ENCODE measurements at places on chromosomes 6 and 20.

GRCh38 chr6:154648888-154649205 is 84.4 kb upstream of the SCAF8 start:
- no peak for DNase-seq

DNA sequence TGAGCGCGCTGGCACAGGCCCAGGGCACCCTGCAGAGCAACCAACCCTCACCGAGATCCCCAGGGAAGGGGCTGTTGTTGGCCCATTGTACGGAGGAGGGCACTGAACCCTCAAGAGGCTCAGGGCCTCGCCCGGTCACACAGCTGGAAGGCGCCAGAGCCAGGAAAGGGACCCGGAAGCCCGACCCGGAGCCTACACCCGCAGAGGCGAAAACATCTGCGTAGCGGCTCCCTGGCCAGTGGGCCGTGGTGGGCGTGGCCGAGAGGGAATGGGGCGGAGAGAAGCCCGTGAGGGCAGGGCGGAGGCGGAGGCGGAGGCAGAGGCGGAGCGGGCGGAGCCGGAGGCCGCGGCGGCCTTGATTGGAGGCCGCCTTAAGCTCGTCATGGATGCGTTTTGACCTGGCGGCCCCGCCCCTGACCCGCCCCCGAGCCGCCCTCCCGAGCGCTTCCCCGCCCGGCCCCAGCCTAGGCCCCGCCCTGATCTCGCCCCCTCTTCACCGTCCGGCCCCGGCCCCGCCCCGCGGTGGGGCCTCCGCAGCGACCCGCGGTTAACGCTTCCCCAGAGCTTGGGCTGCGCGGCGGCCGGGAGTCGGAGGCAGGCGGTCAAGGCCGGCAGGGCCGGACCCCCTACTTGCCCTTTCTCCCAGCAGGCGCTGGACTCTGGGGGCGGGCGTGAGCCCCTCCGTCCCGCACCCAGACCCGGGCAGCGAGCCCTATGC is 2.1 kb upstream of the MRGBP start:
- peak; percentile 97 for DNase-seq

DNA sequence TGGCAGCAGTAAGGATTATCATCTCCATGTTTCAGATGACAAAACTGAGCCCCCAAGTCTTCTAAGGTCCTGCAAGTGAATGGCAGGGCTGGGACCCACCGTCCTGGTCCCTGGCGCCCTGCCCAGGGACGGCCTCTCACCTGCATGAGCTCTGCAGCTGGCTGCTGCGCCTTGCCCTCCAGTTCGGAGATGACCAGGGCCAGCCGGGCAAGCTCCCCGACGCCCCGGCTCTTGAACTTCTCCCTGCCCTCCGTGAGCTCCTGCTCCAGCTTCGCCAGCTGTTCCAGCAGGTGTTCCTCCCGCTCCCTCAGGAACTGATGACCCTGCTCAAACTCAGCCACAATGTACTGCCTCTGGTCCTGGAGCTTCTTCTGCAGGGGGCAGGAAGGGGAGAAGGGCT is 16.8 kb downstream of the TRIM26 start:
- no peak for DNase-seq

- no peak for DNase-seq
Measured at GRCh38 chr6:82415820-82416219, 52.2 kb downstream of the TPBG start.

GRCh38 chr6:163753430-163753829 is 338.9 kb downstream of the QKI start:
- DNase-seq, result no peak

- DNase-seq, result peak; percentile 60
Measured at GRCh38 chr6:27668442-27669294, 195.8 kb upstream of the ZNF184 start.

GRCh38 chr6:41371461-41371991 is 36.1 kb downstream of the NCR2 start:
- DNase-seq, result peak; percentile 62

- DNase-seq, result peak; percentile 29
Measured at GRCh38 chr20:44460795-44461141, 14.9 kb upstream of the TTPAL start.

- DNase-seq, result no peak
Measured at GRCh38 chr20:19338380-19338779, 125.9 kb downstream of the SLC24A3 start.

GRCh38 chr6:106411056-106411455 is 50.5 kb downstream of the CRYBG1 start:
- no peak for DNase-seq

- no peak for DNase-seq
Measured at GRCh38 chr6:106250953-106251352, 74.6 kb downstream of the ATG5 start.

DNA sequence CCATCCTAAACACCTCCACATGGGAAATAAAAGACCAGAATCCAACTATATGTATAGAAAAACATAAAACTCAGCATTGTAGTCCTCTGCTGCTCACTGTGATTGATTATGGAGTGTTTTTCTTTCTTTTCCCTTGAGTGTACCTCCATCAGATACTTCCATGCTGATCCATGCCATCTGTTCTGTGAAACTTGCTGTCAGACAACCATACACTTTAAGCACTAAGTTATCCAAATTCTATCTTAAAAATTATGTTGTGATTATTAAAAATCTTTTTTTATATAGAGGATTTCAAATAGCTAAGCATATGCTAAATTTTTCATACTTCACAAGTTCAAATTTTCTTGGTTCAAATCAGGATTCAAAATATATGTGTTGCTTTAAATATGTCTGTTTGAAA is 91.9 kb upstream of the TINAG start:
- no peak for DNase-seq

DNA sequence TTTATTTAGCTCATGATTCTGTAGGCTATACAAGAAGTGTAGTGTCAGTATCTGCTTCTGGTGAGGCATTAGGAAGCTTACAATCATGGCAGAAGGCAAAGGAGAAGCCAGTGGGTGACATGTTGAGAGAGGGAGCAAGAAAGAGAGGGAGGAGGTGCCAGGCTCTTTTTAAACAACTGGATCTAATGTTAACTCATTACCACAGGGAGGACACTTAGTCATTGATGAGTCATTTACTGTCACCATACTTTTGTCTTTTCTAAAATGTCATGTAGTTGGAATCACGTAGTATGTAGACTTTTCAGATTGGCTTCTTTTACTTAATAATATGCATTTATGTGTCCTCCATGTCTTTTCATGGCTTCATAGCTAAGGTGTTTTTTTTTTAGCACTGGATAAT is 58.1 kb downstream of the NUS1 start:
- no peak for DNase-seq

Data from AG08396 (cell line).